ENCODE measurements at places on chromosomes 1 and 21.

- DNase-seq: no peak
Measured at GRCh38 chr1:168963601-168964000, 142.9 kb upstream of the ATP1B1 start.

- no peak for DNase-seq
Measured at GRCh38 chr1:11722538-11722937, 13.4 kb upstream of the AGTRAP start.

DNA sequence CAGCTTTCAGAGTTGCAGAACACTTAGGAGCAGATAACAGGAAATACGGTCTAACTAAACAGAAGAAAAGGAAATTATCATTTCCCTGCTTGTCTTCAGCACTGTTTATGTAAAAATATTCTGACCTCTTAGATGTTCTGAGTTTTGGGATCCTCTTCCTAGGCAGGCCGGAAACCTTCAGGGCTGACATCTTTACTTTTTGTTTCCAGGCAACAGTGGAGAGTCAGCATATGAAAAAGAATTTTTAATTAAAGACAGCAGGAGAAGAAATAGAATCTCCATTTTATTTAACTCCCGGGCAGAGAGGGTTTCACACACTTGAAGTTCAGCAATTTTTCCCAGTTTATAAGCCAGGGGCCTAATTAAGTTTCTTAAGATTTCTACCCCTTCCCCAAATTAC, 5.1 kb upstream of the RIPPLY3 start:
- no peak for DNase-seq

DNA sequence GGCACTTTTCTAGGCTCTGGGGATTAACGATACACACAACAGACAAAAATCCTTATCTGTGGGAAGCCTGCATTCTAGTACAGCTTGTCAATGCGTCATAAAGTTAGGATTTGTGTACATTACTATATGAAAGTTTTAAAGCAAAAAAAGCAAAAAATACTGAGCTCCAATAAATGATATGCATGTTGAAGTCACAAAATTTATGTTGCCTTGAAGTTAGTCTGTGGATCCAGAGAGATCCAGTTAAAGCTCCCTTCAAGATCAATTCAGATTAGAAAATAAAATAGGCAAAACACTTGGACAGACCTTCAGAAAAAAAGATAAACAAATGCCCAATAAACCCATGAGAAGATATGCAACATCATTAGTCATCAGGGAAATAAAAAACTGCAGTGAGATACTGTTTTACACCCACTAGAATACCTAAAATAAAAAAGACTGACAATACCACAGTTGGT, 33.1 kb upstream of the KCNQ4 start:
- no peak for DNase-seq

DNA sequence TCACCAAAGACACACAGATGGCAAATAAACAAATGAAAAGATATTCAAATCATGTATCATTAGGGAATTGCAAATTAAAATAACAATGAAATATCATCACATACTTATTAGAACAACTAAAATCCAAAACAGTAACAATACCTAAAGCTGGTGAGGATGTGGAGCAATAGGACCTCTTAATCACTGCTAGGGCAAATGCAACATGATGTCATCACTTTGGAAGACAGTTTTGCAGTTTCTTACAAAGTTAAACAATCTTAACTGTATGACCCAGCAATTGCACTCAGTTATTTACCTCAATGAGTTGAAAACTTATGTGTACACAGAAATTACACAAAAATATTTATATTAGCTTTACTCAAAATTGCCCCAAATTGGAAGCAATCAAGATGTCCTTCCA, 47.3 kb downstream of the SELENOF start:
- no peak for DNase-seq

- DNase-seq: no peak
Measured at GRCh38 chr1:51070640-51071039, 31.4 kb upstream of the C1orf185 start.

DNA sequence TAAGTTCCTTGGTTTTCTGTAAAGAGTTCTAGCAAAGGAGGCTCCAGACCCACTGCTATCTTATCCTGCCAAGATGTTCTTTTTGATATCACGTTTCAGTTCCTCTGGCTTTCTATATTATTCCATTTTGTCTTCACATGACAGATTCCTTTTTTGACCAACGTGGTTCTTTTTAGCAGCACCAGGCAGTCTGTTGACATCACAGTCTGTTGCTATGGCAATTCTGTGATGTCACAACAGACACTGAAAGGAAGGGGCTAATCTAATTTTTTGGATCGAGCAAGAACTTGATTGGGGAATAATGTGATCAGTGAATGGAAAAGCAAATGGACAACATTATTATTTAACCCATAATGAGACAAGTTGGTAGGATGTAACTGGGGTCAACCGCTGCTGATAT, 64.5 kb upstream of the GOLT1A start:
- DNase-seq: no peak

- DNase-seq: no peak
Measured at GRCh38 chr1:95916616-95917015, 682.6 kb downstream of the RWDD3 start.

- no peak for DNase-seq
Measured at GRCh38 chr1:178096421-178096820, 2.5 kb downstream of the RASAL2 start.

GRCh38 chr1:109864930-109865612, 45.6 kb upstream of the CSF1 start:
- DNase-seq: no peak

- no peak for DNase-seq
Measured at GRCh38 chr1:82903626-82904025, 1095.3 kb downstream of the TTLL7 start.

DNA sequence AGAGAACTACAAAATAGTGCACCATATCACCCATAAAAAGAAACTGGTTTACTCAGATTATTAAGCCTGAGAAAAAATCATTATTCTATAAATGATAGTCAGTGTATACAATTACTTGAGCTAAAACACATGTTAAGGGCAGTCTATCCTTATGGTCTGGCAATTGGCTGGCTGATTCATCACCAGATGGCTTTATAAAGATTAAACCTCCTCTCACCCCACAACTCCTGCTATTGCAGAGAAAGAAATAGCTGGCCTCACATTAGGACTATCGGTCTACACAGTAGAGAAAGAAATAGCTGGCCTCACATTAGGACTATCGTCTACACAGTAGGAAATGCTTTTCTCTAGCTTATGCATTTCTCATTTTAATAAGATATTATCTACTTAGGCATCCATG, 21.2 kb downstream of the CEP170 start:
- DNase-seq: no peak

DNA sequence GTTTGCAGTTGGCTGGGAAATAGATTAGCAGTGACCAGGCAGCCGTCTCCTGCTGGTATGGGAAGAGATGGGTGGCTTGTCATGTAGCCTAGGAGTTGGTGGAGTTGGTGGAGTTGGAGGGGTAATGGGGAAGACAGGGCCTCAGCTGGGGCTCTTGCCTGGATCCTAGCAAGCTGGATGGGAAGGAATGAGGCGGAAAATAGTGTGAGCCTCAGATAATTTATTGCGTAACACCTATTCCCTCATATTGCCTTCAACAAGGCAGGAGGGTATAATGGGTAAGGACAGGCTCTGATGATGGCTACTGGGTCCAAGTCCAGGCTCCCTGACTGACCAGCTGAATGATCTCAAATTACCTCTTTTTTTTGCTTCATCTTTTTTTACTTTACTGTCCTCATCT, 12.6 kb downstream of the MAP7D1 start:
- no peak for DNase-seq

Measured in naive thymus-derived CD8-positive, alpha-beta T cell (primary cell).